Mucosa of descending colon (tissue), 3 donors: ENCODE measurements at places on chromosomes 11 and 22. TPM values are rescaled to one million over a fixed set of nuclear protein-coding genes. Genes with fewer than 3 reads are reported as not detected.

DNA sequence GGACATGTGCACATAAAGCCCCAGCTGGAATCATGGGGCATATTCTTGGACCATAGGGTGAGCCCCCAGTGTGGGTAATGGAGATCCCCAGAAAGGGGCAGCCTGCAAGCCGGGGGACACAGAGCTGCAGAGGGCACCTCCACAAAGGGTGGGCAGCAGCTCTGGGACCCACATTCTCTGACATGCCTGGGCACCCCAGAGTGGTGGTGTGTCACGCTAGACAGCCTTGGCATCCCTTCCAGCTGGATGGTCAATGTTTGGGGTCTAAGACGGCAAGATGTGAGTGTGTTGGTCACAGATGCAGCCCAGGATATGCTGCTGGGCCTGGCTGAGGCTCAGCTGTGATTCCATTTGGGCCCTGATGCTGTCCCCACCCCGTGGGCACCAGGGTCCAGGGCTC, 9.7 kb downstream of the ADORA2A start:
- no peak for DNase-seq

DNA sequence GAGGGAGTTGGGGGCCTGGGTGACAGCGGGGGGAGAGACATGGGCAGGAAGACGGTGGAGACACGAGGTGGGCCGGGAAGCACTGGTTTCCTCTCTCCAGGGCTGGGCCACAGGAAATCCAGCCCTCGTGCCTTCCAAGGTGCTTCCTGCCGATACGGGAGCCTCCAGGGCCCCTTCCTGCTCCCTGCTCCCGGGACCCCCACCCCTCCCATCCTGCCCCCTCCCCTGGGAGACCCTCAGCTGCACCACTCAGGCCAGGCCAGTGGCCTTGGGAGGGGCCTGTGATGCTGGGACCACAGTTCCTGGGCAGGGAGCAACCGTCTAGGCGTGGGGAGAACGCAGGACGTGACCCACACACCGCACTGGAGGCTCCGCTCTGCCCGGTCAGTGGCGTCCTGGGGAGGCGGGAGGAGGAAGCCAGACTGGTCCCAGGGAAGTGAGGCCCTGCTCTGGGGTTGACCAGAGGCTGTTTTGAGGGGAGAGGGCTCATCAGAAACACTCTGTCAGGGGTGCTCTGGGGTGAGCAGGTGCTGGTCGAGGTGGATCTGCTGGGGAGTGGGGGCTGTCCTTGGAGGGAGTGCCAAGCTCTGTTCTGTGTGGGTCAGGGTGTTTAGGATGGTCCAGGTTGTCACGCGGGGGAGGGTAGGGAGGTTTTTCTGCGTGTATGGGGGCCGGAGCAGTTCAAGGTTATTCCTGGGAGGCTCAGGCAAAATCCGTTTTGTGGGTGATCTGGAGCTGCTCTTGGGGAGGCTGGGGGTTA, at the start of gene SHANK3:
SHANK3 (plus strand) TSS at position 353 of the 760 bp plus-strand sequence.
- peak; percentile 50 for DNase-seq

GRCh38 chr22:43330178-43331068, 12.7 kb downstream of the SCUBE1 start:
- no peak for DNase-seq

CDKN1C gene
- total RNA-seq: 3.0 TPM
